ENCODE measurements at places on chromosomes 3 and 15.

- DNase-seq = no peak
These were observed 613.8 kb upstream of the TBL1XR1 start for GRCh38 chr3:177811112-177811511.

GRCh38 chr3:37123292-37123691, 51.1 kb downstream of the LRRFIP2 start:
- no peak for DNase-seq

DNA sequence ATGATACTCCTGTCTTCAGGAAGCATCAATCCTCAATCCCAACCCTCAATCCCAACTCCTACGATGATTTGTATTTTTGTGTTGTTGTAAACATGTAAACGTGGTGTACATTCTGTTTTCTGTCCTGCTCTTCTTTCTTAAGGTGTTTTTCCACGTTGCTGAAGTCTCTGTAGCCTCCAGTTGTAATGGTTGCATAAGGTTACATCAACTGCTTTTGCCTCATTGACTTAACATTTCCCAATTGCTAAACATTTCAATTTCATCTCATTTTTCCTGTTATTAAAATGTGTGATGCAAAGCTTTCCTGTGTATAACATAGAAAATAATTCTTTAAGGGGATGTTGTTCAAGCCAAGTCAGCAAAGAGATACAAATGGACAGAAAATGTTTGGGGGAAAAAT, 33.4 kb downstream of the HRH1 start:
- no peak for DNase-seq

DNA sequence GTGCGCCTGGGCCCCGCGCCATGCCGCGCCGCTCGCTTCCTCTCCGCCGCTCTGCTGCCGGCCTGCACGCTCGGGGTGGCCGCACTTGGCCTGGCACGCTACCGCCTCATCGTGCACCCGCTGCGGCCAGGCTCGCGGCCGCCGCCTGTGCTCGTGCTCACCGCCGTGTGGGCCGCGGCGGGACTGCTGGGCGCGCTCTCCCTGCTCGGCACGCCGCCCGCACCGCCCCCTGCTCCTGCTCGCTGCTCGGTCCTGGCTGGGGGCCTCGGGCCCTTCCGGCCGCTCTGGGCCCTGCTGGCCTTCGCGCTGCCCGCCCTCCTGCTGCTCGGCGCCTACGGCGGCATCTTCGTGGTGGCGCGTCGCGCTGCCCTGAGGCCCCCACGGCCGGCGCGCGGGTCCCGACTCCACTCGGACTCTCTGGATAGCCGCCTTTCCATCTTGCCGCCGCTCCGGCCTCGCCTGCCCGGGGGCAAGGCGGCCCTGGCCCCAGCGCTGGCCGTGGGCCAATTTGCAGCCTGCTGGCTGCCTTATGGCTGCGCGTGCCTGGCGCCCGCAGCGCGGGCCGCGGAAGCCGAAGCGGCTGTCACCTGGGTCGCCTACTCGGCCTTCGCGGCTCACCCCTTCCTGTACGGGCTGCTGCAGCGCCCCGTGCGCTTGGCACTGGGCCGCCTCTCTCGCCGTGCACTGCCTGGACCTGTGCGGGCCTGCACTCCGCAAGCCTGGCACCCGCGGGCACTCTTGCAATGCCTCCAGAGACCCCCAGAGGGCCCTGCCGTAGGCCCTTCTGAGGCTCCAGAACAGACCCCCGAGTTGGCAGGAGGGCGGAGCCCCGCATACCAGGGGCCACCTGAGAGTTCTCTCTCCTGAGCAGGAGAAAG, 951 bp downstream of the GPR62 start:
- DNase-seq = peak; percentile 33

DNA sequence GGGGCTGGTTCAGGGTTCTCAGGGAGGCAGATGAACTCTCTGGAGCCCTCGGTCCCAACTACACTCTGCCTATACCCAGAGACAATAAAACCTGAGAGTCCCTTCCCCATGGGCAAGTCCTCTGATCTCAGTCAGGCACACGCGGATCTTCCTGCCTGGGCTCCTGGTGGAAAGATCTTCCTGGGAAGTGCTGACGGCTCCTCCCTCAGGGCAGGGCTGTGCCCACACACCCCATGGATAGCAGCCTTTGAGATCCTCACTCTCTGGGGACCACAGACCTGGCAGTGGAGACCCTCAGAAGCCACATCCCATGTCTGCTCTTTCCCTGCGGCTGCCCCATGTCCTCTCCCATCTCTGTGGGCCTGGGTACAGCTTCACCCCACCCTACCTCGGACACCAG, 10.4 kb downstream of the SH2D7 start:
- no peak for DNase-seq

DNA sequence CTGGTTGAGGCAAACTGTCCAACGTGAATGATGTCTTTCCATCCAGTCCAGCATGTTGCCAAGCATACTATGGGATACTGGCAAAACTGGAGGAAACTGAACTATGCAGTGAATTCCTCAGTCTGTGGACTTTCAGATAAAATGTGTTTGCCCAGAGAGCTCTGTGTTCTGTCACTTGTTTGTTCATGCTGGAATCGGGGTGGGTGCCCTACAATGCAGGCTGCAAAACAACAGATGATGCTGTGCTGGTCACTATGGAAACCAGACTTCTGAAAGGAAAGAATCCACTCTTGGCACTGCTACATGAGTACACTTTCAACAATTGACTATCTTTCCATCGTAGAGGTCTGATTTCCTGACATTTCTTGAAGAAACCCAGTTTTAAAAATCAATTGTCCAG, 272.5 kb upstream of the ARHGEF26 start:
- no peak for DNase-seq

DNA sequence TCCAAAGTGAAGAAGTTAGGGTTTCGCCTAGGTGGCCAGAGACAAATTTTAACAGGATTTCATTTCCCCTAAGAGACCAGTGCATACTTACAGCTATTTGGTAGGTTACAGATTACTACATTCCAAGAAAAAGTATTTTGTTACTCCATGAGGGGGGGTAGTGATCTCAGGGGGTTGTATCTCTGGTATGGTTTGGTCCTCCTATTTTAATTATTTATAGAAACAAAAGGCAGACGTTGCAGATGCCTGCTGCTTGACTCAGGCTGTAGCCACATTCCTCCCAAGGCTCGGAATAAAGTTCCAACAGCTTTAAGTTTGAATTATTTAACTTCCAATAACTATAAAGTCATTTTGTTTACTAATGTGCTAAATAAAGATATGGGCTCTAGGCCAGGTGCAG, 1.3 kb upstream of the TRIM59 start:
- no peak for DNase-seq

Data from activated gamma-delta T cell treated with Interleukin-2 at 50 U/mL for 16 hours (primary cell).